ENCODE measurements at places on chromosomes 5 and 9. TPM values are rescaled to one million over a fixed set of nuclear protein-coding genes. Genes with fewer than 3 reads are reported as not detected.
A peak's percentile ranks its signal among the peaks of the same experiment; 100 is the strongest.

The TMOD1 gene
- polyA plus RNA-seq: 36.6 TPM

The MAMDC2 gene
- polyA plus RNA-seq: 76.4 TPM

The ABO gene
- polyA plus RNA-seq: 1.9 TPM

The C9 gene
- polyA plus RNA-seq: 0.47 TPM

GRCh38 chr9:131732636-131733289 is 7.1 kb downstream of the RAPGEF1 start:
- DNase-seq: no peak

- DNase-seq: peak; percentile 26
Measured at GRCh38 chr5:43274435-43275114, 38.6 kb downstream of the HMGCS1 start.

DNA sequence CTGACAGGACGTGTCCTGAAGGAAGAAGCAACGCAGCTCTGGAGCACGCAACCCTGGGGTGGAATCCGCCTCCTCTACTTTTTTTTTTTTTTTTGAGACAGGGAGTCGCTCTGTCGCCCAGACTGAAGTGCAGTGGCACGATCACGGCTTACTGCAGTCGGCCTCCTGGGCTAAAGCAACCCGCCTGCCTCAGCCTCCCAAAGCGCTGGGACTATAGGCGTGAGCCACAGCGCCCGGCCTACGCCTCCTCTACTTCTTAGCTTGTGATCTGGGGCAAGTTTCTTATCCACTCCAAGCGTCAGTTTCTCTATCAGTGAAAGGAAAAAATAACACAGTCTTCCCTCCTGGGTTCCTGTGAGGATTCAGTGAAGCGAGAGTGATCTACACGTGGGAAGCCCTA is 96.1 kb upstream of the RAPGEF1 start:
- no peak for DNase-seq

GRCh38 chr5:171050916-171051315 is 189.1 kb downstream of the RANBP17 start:
- DNase-seq: no peak

GRCh38 chr5:96014395-96014794 is 52.7 kb upstream of the ELL2 start:
- DNase-seq: no peak
